ENCODE measurements at places on chromosomes 12 and 14.
A peak's percentile ranks its signal among the peaks of the same experiment; 100 is the strongest.

GRCh38 chr12:119202544-119202943, 23.8 kb downstream of the HSPB8 start:
- DNase-seq = no peak

GRCh38 chr14:20733684-20734429, 11.8 kb upstream of the EDDM3A start:
- no peak for DNase-seq

GRCh38 chr12:80226576-80226975, 127.2 kb downstream of the OTOGL start:
- no peak for DNase-seq

DNA sequence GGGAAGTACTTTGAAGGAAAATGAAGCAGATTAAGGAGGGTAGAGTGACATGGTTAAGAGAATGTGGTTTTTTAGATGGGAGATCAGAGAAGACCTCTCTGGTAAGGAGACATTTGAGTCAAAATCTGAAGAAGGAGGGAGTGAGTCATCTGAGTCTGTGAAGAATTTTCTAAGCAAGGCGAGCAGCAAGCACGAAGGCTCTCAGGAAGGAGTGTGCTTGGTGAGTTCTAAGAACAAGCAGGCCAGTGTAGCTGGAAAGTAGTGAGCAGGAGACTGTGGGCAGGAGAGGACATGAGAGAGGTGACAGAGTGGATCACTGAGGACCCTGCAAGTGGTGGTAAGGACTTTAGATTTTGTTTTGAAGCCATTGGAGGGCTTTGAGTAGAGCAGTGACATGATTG, 76.3 kb upstream of the FUT8 start:
- peak; percentile 47 for DNase-seq

- DNase-seq = no peak
Observed at GRCh38 chr14:76995279-76996035, 33.1 kb downstream of the IRF2BPL start.

DNA sequence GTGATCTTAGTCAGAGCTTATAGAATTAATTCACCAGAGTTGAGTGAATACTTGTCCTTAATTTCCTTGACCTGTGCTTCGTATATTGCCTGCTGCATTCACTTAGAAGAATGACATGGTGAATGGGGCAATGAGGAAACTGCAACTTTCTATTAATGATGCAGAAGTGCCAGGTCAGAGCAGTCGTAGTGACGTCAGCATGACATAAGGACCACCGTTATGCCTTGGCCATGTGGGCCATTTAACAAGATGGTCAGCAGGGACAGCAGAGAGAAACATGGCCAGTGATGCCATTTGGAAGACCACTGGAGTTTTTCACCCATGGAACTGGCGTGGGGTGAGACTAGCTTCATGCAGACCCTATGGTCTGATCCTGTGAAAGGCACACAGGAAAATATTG, 1469.4 kb upstream of the TMEM132C start:
- no peak for DNase-seq

DNA sequence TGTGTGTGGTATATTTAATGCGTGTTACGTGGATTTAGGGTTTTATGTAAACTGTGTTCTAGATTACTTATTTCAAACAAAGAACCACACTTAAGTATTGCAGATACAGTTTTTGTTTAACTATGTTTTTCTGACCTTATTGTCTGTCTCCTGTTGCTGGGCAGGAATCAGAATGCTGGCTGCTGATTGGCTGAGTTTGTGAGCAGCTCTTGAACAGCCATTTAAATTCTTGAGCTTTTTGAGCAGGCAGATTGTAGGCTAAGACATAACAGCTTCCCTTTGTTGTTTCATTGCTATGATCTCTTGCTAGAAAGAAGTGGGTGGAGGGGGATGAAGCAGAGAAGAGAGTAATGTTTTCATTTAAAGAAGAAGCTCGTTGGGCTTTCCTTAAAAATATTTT, 52.2 kb downstream of the ATF7IP start:
- DNase-seq = peak; percentile 55

- no peak for DNase-seq
Observed at GRCh38 chr14:90061685-90062126, at the start of gene KCNK13. Gene KCNK13, plus strand, starts transcription at chr14:90061994. Its CDS starts 212 bp downstream, at chr14:90062206.

DNA sequence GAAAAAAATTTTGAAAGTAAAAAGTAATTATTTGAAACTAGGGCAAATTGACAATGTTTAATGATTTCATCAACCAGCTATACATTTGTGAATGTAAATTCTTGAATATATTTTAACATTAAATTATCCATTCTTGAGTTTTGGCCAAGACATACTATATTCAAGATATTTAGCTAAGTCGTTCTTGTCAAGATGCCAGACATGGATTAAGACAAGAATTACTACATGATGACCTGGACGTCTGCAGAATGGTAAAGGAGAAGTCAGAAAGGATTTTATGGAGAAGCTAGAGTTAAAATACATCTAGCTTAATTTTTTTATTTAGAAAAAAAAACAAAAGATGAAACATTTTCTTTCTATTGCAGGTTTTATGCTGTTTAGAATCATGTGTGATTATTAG, 255.8 kb downstream of the TMTC2 start:
- DNase-seq = no peak

DNA sequence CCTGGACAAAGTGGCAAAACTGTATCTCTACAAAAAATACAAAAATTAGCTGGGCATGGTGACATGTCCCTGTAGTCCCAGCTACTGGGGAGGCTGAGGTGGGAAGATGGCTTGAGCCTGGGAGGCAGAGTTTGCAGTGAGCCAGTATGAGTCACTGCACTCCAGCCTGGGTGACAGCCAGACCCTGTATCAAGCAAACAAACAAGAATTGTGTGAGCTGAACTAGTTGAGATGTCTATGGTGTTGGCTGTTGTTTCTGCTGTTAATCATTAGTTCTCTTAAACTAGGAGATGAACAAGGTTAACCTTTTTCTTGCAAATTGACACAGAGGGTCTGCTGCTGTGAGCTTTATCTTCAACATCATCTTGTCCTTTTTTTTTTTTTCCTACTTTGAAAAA, 23.6 kb downstream of the RASSF3 start:
- DNase-seq = no peak

DNA sequence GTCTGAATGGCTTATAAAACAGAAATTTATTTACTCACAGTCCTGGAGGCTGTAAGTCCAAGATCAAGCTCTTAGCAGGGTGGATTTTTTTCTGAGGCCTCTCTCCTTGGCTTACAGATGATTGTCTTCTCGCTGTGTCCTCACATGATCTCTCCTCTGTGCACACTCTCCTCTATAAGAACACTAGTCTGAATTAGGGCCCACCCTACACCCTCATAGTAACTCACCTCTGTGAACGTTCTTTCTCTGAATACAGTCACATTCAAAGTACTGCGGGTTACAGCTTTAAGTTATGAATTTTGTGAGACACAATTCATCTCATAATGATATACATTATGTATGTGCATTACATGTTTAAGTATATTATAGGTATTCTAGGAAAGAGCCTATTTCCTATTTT, 135.7 kb upstream of the ATXN7L3B start:
- DNase-seq = no peak

DNA sequence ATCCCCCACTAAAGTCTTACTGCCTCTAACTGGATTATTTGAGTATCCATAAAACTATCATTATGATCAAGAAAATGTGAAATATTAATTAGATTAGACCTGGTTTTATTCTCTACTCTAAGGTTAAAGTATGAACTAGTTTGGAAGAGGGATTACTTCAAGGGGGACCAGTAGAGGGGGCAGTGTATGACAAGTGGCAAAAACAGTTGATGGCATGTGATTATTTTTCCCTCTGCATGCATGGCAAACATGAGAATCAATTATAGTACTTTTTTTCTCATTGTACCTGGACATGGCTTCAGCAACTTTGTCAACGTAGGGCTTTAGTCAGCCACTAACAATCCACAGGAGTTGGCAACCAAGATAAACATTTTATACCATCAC, 145.0 kb upstream of the SLC38A2 start:
- no peak for DNase-seq

- DNase-seq = no peak
Observed at GRCh38 chr14:45650754-45651153, 397.8 kb upstream of the MIS18BP1 start.

DNA sequence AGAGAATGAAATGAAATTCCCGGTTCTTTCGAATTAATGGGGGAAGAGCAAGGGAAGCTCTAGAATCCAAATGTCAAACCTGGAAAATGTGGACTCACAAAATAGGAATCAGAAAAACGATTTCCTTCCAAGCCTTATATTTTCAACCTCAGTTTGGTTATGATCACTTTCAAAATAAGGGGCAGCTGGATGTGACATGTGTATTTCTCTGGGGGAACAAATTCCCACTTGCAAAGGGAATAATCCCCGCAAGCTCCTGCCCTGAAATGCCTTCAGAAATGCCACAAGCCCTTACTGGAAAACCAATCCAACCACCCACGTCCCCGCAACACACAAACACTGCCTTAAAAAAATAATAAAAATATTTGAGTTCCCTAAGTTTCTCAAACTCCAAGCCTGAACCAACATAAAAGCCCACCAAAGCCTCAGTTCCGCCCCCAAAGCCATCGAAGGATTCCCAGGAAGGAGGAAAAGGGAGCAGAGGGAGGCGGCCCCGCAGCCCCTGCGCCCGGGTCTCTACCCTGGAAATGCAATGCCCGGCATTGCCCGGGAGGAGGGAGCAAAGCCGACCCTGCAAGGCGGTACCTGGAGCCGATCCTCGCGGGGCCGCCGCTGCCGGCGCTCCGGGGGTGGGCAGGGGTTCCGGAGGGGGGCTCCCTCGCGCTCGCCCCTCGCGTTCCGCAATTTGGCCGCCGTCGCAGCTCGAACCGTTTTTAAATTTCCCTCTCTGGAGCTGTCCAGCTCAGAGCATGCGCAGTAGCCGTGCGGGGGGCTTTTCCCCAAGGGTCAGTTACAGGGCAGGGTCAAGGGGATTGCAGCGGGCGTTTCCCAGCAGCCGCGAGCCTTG, at the start of gene FOXN4:
Gene FOXN4 (minus strand): TSS at position 751 of the 847 bp plus-strand sequence. CDS start 963 bp downstream, outside the sequence.
- no peak for DNase-seq

- no peak for DNase-seq
Observed at GRCh38 chr14:75138492-75138891, 11.6 kb upstream of the NEK9 start.

- no peak for DNase-seq
Observed at GRCh38 chr14:59588101-59588500, 11.5 kb upstream of the CCDC175 start.

DNA sequence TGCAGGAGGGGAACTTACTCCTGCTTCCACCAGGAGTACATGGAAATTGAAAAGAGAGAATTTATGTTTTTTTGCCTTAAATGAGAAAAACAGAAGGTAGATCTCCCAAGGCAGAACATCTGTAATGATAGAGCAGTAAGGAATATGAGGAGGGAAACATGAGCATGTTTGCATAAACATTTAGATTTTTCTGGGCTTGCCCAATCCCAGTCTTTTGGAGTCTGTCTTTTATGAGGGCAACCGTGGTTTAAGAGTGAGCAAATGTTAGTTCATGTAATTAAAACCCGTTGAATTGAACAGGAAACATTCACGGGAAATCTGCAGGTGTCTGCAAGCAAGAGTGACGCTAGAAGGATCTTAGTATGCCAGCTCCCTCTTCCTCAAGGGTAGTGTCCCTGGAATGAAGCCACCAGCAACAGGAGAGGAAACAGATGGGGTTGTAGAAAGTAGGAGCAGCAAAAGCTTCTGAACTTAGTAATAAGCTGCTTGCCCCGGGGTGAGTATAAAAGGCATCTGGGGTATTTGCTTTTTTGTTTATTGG, 79.3 kb downstream of the ARF6 start:
- no peak for DNase-seq
